ENCODE measurements at places on chromosomes 4 and X.

GRCh38 chr4:3344596-3344995 is 51.8 kb downstream of the RGS12 start:
- DNase-seq, result no peak

DNA sequence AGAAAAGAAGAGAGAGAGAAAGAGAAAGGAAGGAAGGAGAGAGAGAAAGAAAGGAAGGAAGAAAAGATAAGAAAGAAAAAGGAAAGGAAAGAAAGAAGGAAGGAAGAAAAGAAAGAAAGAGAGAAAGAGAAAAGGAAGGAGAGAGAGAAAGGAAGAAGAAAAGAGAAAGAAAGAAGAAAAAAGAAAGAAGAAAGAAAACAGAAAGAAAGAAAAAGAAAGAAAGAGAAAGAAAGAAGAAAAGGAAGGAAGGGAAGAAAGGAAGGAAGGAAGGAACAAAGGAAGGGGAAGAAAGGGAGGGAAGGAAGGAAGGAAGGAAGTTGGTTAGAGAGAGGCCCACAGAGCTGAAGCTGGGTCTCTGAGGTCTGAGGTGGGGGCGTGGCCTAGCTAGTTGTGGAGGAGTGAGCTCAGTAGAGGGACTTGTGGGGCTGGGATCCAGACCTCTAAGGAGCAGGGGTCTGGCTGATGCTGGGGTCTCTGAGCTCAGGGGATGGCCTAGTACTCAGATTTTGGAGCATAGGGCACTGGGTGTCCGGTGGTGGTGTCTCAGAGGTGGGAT is 27.1 kb upstream of the PDZD4 start:
- DNase-seq, result no peak

- no peak for DNase-seq
Measured at GRCh38 chrX:108312957-108313356, 125.3 kb downstream of the COL4A6 start.

- no peak for DNase-seq
Measured at GRCh38 chr4:188783175-188783574, 643.9 kb downstream of the TRIML1 start.

- DNase-seq, result no peak
Measured at GRCh38 chr4:116005806-116006088, 892.3 kb upstream of the NDST4 start.

DNA sequence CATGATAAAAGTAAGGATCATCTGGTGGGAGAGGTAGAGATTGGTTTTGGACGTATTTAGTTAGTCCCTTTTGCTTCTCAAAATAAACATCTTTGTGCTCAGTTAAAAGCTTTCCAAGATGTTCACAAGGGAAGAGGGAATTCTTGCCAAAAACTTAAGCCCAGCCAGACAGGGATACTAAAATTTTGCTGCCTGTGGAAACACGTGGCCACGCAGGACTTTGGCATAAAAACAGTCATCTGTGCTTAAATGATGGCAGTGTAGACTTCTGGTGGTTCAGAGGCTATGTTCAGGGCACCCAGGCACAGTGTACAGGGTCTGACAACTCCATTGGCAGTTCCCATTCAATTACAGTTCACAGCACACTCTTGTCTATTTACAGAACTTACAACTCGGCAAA is 93.2 kb upstream of the JADE1 start:
- no peak for DNase-seq

GRCh38 chr4:30860978-30861377 is 140.8 kb downstream of the PCDH7 start:
- DNase-seq, result no peak

- DNase-seq, result no peak
Measured at GRCh38 chr4:128281354-128281753, 6.3 kb downstream of the PGRMC2 start.

DNA sequence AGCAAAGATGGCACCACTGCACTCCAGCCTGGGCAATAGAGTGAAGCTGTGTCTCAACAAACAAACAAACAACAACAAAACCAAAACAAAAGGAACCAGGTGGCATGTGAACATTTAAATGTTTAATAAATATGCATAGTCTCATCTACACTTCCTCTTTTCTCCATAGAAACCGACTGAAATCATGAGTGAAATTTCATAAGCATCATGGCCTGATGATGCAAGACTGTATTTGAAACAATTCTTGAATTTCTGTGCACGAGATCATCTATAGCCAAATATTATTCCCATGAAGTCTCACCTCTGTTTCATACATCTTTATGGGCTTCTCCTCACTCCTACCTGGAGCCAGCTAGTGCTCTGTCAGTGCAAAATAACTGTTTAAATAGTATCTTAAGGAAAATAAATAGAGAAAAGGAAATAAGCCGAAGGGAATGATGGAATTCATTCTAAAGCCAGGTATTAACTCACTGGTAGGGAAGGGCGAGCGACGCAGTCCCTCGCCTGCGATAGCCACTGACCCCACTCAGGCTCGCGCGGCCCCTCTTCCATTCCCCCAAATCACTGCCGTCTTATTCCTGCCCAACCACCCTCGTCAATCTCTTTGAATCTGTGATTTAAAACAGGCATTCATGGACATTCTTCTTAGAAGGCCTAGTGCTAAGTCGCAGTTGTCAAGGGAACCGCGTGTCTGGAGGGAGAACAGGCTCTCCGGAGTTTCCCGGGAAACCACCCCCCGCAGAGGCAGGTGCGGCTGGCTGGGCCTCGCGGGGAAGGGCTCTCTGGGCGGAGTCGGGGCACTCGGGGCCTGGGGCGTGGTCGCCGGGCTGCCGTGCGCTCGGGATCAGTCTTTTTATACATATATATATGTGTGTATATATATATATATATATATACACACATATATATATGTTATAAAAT is 52.4 kb upstream of the TRIM2 start:
- peak; percentile 31 for DNase-seq

- no peak for DNase-seq
Measured at GRCh38 chr4:122635205-122635604, 14.3 kb upstream of the IL21 start.

GRCh38 chrX:41827886-41828285 is 95.5 kb downstream of the CASK start:
- no peak for DNase-seq

GRCh38 chrX:118551426-118551825 is 55.8 kb downstream of the DOCK11 start:
- DNase-seq, result no peak

DNA sequence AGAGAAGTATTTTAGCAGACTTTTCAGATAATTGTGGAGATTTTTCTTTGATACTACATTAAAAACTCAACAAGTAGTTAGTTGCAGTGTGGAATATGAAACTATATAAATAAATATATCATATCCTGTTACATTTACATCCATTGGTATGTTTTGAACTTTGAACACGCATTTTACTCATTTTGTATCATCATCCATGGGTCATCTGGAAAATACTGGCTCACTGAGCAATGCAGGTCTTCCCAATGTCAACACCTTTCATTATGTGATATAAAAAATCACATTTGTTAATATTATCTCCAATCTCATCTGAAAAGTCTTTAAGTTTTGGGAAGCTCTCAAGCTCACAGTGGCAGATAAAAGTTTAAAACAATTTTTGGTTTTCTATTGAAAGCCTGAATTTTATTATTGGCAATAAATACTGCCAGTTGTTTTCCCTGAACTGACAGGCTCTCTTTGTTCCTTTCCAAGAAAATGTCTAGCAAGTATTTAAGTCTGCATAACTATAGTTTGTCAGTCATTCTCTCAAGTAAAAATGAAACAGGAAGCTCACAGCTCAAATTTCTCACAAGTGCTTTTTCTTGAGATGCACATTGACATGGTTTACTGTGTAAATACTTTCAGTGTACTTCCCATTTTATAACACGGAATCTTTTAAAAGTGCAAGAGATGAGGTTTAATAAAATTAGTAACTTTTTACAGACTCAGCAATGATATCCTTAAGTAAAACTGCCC is 183.5 kb upstream of the GPC4 start:
- DNase-seq, result no peak

DNA sequence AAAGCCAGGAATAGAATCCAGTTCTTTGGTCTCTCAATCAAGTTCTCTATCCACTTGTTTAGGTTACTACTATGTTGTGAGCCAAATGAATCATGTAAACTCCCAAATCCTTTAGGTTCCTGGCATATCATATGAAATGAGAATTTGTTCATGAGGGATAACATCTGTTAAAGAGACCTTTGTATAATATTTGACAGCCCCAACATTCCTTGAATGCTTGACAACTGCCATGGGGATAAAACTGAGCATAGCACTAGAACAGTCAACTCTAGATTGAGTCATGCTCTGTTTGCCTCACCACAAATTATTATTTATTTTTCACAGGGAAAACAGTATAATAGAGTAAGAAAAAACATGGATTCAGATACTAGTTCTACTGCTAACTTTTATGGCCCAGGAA is 93.3 kb downstream of the NAA11 start:
- DNase-seq, result no peak

- no peak for DNase-seq
Measured at GRCh38 chr4:88308587-88308986, 24.2 kb upstream of the PPM1K start.

DNA sequence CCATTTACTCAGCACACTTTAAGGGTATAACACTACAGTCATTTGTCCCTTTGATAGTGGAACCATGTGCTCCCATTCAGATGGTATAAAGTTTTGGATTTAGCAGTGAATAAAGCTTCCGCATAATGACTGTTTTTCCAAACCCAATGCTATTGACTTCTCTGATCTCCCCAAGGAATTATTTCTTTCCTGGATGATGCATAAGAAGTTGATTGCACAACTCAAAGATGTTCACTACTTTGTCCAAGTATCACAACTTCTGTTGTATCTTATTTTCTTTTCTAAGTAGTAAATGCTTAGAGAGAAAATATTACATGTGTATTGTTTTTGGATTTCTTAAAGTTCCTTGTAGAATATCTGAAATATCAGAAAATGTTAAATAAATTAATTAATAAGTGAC is 300.2 kb downstream of the GPM6A start:
- no peak for DNase-seq

GRCh38 chr4:168619266-168619631 is 122.4 kb downstream of the PALLD start:
- DNase-seq, result no peak

DNA sequence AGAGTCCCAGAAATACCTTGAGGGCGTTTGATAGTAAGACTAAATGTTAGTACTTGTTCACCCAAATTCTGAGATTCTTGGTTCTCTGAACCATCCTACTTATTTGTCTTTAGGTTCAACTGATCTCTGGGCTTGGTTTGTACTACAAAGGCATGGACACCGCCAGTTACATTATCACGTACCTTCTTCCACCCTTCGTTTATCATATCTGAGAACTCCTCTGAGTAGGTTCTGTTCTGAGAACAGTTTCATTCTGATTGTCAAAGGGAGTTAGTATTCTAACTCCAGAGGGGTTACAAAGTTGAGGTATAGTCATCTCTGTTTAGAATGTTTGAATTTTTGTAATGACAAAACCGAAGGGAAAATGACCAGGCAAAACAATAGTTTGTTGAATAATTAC is 19.3 kb downstream of the ZFX start:
- no peak for DNase-seq

GRCh38 chr4:142331132-142331531 is 515.0 kb downstream of the INPP4B start:
- no peak for DNase-seq

- DNase-seq, result no peak
Measured at GRCh38 chrX:38692961-38693360, 108.3 kb upstream of the MID1IP1 start.

DNA sequence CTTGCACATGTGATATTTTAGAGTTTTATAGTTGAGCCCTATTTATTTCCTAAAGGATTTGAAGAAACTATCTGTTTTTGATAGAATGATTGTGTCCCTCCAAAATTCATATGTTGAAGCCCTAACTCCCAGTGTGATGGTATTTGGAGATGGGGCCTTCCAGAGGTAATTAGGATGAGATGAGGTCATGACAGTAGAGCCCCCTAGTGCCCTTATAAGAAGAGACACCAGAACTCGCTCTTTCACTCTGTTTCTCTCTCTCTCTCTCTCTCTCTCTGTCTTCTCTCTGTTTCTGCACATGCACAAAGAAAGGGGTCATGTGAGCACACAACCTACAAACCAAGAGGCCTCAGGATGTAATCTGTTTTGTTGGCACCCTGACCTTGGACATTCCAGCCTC is 921.9 kb upstream of the DIAPH2 start:
- no peak for DNase-seq

- DNase-seq, result no peak
Measured at GRCh38 chr4:23828020-23828715, 61.7 kb downstream of the PPARGC1A start.

- no peak for DNase-seq
Measured at GRCh38 chr4:83947830-83948193, 411.9 kb downstream of the GPAT3 start.

- DNase-seq, result no peak
Measured at GRCh38 chr4:74109116-74109869, 10.3 kb upstream of the CXCL2 start.

DNA sequence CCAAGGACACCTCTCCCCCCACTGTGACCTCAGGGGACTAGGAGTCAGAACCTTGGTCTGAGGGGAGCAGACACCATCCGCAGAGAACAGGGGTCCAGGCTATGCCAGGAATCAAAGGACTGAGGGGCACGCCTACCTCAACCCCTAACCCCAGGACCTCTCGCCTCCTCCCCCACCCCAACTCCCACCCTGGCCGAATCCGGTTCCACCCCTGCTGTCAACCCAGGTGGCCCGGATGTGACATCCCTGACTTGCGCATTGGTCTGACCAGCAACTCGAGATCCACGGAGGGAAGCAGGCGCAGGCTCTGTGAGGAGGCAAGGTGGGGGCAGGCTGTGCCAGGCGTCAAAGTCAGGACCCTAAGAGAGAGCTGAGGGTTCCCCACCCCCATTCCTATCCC is 468 bp upstream of the MAGEA4 start:
- no peak for DNase-seq

All from activated T-cell treated with anti-CD3 and anti-CD28 coated beads, Interleukin-2, amount 50 U/mL, for 1 hour (primary cell).